ENCODE measurements at places on chromosomes 11 and 22.
A peak's percentile ranks its signal among the peaks of the same experiment; 100 is the strongest.

DNA sequence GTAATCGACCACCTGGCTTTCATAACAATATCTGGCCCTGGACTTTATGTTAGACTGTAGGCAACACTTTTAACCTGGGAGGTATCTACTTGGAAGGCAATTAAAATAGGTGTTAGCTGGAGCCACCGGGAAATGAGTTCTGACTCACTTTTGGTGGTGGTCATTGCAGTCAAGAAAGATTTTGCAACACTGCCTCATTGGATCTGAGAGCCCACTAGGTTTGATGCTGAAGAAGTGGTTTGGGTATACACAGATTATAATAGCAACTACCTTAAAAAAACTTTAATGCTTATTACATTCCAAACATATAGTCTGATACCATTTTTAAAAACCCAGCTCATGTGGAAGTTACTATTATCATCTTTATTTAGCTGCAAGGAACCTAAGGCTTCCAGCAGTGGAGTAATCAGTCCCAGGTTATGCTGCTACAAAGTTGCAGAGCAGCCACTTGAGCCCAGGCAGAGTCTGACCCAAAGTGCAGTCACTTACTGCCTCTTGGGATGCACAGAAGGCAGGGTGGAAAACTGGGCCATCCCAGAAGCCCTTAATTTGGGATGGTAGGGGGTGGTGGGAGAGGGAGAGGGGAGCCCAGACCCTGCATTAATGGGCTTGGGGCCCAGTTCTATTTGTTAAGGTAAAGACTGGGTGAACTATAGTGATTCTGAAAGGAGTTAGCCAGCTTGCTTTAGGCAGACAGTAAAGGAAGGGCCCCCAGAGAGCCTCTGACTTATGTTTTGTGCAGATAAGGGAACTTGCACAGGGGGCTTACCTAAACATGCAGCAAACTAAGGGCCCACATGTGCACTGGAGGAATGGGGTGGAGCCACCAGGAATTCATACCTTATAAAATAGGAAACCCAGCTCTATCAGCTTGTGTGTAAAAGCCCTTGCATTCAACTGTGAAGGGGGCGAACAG is 149.4 kb downstream of the SNX19 start:
- no peak for DNase-seq

GRCh38 chr11:115179636-115180035 is 324.6 kb downstream of the CADM1 start:
- DNase-seq, result no peak

DNA sequence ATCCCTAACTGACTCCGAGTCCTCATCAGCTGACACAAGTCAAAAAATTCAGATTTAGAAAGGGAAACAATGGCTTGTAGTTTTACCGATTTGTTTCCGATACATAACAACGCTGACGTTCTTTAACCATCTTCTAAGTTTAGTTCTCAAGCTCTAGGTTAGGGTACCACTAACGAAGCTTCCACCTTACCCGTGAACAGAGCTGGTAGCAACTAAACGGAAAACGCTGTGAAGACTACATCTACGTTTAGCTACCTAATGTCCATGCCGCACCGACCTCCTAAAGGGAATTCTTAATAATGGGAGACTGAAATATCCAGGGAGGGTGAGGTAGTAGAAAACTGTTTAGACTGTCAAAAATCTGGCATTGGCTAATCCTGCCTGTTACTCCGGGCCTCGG is 1.0 kb downstream of the NUP98 start:
- DNase-seq, result no peak

DNA sequence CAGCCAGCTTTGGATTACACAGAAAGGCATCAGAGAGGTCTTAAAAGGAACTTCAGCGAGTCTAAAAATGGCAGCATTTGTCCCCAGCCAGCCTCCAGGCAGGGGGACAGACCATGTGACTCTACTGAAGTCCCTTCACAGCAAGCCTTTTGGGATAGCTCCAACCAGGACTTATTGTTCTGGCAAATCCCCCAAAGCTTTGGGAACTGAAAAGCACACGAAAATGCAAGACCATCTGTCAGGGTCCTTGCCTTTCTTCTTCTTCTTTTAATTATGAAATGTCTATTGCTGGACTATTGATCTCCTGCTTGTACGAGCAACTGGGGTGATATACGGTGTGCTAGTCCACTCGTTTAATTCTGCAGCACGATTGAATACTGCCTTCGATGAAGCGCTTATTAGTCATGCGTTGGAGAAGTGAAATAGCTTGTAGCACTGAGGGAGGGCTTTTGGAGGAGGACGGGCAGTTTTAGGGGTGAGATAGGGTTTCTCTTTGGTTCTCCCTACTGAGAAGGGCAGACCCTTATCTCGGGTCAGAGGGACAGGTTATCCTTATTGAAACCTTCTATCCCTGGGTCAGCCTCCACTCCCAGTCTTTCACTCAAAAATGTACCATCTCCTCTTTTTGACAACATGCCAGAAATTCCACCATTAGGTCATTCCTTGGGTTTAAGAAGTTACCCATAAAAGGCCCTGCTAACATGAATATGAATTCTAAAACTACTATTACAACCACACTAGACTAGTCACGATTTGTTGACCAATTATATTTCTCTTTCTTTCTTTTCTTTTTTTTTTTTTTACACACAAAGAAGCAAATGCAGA is 416.4 kb downstream of the MIAT start:
- no peak for DNase-seq

- no peak for DNase-seq
Measured at GRCh38 chr11:64924910-64925284, 408 bp downstream of the PPP2R5B start.

DNA sequence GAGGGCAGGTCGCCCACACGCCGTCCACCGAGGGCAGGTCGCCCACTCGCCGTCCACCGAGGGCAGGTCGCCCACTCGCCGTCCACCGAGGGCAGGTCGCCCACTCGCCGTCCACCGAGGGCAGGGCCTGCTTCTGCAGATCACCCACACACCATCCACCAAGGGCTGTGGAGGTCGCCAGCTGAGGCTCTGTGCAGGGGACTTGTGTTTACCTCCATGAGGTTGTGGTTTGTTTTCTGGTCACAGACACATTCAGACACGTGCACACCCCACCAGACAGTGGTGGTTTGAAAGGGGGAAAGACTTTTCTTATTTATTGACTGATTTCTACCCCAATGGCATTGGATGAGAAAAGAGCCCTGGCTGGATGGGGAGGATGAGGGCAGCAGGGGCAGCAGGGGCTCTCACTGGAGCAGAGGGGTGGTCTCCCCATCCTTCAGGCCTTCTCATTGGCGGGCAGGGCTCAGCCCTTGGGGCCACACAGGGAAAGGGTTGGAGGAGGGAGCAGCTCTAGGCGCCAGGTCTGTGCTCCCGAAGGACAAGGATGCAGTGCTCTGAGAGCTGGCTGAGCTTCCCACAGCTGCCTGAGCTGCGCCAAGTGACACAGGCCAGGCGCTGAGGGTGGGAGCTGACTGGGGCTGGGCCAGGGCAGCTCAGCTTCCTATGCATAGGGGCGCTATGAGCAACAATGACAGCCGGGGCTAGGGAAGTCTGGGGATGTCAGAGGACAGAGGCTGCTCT is 252.6 kb upstream of the B3GAT1 start:
- no peak for DNase-seq

DNA sequence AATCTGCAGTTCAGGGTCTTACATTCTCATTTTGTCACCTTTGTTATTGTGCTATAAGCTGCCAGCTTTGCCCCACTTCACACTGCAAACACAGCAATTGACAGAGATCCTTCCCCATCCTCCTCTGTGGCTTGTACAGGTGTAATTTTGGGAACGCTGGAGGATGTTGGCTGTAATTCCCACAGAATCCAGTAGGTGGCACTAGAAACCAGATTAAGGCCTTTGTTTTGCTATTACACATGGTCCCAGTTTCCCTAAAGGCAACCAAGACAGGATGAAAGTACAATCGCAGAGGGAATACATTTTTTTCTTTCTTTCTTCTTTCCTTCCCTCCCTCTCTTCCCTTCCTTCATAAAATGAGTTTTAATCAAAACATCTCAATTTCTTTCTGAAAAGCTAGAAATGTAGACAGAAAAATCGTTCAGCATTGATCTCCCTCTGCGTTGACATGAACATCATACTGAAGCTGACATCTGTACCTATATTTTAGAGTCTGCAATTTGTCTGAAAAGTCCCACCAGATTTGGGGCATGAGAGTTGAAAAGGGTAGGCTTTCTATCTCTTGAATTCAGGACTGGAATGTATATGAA is 21.3 kb upstream of the NELL1 start:
- DNase-seq, result no peak

GRCh38 chr11:2810411-2811205 is 75.0 kb downstream of the CDKN1C start:
- DNase-seq, result no peak

DNA sequence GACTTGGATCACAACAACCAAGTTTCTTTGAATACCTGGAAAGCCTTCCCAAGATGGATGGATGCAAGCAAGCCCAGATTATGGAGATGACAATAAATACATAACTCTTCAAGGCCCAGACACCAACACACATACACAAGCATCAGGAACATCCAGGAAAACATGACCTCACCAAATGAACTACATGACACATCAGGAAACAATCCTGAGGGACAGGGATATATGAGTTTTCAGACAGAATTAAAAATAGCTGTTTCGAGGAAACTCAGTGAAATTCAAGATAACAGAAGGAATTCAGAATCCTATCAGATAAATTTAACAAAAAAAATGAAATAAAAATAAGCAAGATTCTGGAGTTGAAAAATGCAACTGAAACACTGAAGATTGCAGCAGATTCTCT is 659.4 kb downstream of the METTL15 start:
- no peak for DNase-seq

DNA sequence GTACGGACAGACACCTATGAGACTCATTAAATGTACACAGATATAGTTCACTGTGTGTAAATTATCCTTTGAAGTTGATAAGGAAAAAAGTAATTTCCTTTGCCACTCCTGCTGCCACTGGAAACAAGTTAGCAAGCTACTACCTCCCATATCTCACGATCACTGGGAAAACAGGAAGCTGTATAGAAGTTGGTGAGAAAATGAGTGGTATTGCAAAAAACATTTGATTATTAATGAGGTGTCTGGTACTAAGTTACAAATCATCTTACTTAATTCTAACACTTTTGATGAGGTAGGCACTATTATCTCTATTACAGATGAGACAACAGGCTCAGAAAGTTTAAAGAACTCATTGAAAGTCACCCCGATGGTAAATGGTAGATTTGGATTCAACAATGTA is 68.5 kb downstream of the GAB2 start:
- DNase-seq, result no peak

GRCh38 chr22:48635816-48636215 is 1191.9 kb downstream of the BRD1 start:
- no peak for DNase-seq

- no peak for DNase-seq
Measured at GRCh38 chr11:45289369-45289768, 3.2 kb upstream of the SYT13 start.

DNA sequence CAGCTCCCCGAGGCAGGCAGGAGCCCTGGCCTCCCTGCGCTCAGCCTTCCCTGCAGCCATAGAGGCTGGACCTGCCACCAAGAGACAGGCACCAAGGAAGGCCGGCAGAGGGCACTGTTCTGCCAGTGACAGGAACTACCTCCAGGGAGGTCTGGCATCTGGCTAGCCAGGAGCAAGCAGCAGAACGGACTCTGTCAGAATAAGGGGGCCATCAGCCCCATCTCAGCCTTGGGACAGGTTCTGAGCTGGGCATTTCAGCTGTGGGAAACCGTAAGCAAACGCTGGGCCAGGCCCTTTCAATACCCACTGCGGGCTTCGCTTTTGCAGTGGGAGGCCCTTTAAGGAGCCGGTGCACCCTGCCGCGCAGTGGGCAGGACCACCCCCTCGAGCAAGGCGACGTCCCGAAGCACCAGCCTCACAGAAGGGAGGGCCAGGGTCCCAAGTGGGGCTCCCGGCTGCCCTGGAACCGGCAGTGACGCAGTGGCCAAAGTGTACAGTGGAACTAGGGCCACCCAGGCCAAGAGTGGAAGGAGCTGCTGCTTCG is 18.2 kb downstream of the IFT27 start:
- peak; percentile 71 for DNase-seq

- no peak for DNase-seq
Measured at GRCh38 chr22:27554841-27555456, 246.6 kb downstream of the MN1 start.

GRCh38 chr11:34191578-34191977 is 86.1 kb downstream of the NAT10 start:
- no peak for DNase-seq

- no peak for DNase-seq
Measured at GRCh38 chr22:46413725-46414379, 78.3 kb downstream of the TRMU start.

GRCh38 chr11:125494974-125495725 is 915 bp downstream of the FEZ1 start:
- peak; percentile 10 for DNase-seq

- DNase-seq, result no peak
Measured at GRCh38 chr11:94090401-94090800, 38.2 kb upstream of the PANX1 start.

- no peak for DNase-seq
Measured at GRCh38 chr11:73157101-73158010, 15.2 kb upstream of the FCHSD2 start.

GRCh38 chr22:46131151-46131587 is 19.2 kb upstream of the PPARA start:
- no peak for DNase-seq

GRCh38 chr11:62777389-62777788 is 6.2 kb downstream of the TAF6L start:
- no peak for DNase-seq

- DNase-seq, result peak; percentile 68
Measured at GRCh38 chr11:128726458-128727139, 32.7 kb downstream of the FLI1 start.

- DNase-seq, result no peak
Measured at GRCh38 chr11:92554688-92555087, 330.1 kb downstream of the FAT3 start.

DNA sequence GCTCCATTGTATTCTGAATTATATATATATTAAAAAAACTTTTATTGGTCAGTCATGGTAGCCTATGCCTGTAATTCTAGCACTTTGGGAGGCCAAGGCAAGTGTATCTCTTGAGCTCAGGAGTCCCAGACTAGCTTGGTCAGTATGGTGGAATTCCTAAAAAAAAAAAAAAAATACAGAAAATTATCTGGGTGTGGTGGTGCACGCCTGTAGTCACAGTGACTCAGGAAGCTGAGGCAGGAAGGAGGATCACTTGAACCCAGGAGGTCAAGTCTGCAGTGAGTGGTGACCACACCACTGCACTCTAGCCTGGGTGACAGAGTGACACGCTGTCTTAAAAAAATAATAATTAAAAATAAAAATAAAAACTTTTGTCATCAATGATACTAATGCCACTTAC is 133.2 kb downstream of the FAT3 start:
- DNase-seq, result no peak
